SW 1271 (cell line): ENCODE measurements at places on chromosomes 6 and 20.

- DNase-seq, result no peak
Observed at GRCh38 chr6:103538381-103538780, 1321.3 kb downstream of the HACE1 start.

GRCh38 chr6:34145161-34146020, 496 bp downstream of the GRM4 start:
- no peak for DNase-seq

- no peak for DNase-seq
Observed at GRCh38 chr6:34272013-34272926, 23.5 kb upstream of the SMIM29 start.

DNA sequence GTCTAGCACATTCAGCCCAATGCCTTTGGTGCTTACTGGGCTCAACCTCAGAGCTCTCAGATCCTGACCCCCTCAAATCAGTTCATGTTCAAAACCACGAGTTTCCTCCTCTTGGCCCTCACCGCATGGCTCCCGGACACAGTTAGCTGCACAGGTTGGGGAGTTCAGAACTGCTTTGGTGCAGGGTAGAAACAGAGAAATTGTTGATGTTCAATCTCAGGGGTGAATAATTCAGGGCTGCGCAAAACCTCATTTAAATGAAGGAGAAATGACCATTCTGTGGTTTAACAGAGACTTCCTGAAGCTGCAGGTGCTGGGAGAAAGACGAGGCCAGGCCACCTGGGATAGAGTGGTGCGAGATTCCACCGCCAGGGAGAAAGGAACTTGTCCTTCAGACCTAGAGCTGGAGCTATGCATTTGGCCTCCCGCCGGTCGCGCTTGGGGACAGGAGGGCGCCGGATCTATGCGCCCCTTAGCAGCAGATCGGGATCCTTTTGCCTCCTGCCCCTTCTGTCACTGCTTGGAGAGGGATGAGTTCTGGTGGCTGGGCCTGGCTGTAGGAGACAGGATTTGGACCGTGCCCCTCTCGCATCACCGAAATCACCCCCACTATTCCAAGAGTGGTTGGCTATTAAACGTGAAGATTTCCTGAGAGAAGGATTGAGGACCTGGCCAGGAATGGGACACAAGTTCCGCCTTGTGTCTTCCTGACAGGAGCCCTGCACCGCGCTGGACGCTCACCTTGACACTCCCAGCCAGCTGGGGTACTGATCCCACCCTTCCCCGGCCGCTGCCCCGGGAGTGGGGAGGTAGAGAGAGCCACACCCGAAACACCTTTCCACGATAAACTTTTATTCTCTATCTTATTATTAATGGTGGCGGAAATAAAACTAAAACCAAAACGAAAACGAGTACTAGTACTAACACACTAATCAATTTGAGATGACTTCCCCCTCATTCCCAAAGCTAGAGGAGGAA, 767 bp upstream of the PAX1 start:
- no peak for DNase-seq

DNA sequence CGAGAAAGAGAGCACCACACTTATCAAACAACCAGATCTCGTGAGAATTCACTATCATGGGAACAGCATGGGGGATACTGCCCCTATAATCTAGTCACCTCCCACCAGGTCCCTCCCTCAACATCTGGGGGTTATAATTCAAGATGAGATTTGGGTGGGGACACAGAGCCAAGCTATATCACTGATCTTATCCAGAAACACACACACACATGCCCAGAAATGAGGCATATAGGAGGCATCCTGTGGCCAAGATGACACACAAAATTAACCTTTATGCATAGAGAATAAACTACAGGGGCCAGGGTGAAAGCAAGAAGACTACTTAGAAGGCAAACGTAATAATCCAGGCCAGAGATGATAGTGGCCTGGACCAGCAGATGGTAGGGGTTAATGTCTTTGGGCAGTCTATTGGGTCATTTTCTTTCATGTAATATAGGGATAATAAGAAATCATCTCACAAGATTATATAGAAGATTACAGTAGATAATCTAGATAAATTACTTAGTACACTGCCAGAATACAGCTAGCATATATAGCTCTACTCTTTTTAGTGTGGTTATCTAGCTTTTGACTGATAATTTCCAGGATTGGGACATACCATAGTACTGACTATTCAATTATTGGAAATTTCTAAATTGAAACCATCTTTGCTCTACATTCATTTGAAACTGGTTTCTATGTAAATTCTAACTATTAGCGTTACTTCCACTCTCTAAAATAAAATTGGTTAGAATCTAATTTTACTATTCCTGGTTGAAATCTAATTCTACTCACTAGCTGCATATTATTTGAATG, 20.0 kb downstream of the RNF144B start:
- no peak for DNase-seq

GRCh38 chr6:45163952-45164766, 164.0 kb upstream of the RUNX2 start:
- no peak for DNase-seq

DNA sequence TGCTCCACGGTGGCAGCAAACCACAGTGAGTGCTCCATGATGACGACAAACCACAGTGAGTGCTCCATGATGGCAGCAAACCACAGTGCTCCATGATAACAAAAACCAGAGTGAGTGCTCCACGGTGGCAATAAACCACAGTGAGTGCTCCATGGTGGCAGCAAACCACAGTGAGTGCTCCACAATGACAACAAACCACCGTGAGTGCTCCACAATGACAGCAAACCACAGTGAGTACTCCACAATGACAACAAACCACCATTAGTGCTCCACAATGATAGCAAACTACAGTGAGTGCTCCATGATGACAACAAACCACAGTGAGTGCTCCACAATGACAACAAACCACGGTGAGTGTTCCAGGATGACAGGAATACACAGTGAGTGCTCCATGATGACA, 36.0 kb upstream of the LRFN2 start:
- DNase-seq, result no peak

DNA sequence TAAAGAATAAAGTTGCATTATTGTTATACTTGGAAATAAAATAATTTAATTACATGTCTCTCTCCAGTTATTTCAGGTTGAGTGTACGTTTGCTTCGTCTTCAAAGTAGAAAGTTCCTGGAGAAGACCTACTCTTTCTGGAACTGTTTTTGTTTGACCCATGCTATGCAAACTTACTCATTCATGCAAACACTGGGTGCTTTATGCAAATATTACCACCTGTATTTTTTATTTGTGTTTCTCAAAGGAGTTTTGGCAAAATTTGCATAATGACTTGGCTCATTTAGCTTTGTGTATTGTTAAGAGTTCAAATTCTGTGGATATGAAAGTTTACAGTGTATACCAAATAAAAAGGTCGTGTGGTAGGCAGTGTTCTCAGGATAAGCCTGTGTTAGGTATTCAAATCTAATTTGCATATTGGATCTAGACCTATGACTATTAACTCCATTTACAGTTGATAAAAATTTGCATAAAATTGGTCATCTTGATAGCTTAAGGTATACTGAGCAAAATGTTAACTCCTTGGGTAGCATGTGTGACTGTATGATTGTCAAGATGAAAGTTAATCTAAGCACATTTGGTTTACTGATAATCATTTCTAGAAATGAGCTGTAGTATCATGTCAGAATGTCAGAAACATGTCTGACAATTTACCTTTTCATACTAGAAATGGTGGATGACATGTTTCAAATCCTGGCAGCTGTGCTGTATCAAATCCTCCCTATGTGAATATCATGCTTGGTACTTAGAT, 65.2 kb downstream of the CDKAL1 start:
- DNase-seq, result no peak

GRCh38 chr6:160358225-160359119, 10.3 kb downstream of the SLC22A3 start:
- no peak for DNase-seq

DNA sequence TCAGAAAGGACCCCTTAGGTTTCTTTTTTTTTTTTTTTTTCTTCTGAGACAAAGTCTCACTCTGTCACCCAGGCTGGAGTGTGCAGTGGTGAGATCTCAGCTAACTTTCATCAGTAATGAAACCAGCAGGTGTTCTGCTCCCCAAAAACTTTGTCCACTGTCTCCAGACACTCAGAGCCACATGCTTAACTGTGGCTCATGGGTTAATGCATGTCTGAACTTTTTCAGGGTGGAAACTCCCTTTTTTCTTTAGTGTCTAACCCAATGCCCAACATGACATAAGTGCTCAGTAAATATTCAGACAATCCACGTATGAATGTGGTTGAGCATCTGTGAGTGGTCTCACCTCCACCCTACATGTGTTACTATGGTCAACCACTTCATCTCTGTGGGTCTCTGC, 45.4 kb downstream of the MYB start:
- DNase-seq, result no peak

DNA sequence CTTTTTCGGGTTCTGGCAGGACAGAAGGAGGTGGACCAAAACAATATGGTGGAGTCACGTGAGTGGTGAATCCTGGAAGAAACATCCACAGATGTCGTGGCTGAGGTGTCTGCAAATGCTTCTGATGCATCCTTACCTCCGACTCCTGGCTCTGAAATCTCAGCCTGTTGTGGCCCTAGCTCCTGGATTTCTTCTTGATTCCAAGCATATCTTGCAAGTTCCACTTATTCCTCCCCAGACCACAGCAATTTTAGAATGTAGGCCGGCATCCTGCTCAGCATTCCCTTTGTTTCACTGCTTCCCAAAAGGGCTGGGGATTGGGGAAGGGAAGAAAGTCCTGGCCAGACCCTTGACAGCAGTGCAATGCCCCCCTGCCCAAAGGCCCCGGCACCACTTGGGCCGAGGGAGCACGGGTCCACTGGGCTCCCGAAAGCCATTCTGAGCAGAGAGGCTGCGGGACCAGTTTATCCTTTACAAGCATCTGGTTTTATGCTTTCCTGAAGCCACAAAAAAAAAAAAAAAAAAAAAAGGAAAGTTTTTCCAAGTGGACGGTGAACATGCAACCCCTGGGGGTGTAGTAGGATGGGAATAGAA, 200.9 kb upstream of the RNF24 start:
- no peak for DNase-seq

GRCh38 chr6:10882657-10883171, 873 bp upstream of the GCM2 start:
- DNase-seq, result no peak

DNA sequence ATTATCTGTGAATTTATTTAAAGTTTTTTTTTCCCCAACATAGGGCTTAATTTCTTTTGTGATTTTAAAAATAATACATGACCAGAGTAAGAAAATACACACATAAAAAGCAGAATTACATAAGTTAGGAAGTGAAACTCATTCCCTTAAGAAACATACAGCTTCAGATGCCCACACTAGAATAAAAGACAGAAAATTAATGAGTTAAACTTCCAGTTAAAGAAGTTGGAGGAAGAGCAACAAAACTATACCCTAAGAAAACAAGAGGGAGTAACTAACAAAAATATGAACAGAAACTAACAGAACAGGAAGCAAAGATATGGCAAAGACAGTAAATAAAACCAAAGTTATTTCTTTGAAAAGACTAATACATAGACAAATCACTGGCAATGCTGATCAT, 107.6 kb upstream of the CEP85L start:
- no peak for DNase-seq
